Activated naive CD4-positive, alpha-beta T cell treated with anti-CD3 and anti-CD28 coated beads, Interleukin-2, amount 50 U/mL, for 72 hours (primary cell): ENCODE measurements at places on chromosomes 4 and X.

DNA sequence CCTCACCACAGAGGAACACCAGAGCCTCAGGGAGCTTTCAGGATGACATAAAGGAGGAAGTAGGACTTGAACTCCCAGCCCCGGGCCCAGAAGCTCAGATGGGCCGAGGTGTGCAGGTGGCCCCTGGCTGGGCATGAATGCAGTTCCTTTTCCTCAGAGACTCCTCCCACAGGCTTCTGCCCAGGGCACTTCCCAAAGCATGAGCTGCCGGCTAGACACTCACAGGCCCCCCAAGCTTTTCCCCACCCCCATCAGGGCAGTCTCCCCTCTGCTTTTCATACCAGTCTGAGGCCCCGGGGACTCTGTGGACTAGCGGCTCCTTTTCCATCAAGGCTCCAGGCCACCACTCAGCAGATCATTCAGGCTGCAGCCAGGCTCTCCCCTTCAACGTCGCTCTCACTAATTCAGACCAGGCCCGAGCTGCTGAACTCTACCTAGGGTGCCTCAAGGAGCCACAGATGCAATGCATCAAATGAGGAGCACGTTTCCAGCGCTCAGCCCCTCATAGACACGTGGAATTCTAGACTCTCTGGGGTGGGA lies 36.9 kb downstream of the HMX1 start:
- DNase-seq, result peak; percentile 30

- no peak for DNase-seq
Measured at GRCh38 chrX:121666171-121666570, 618.8 kb downstream of the GLUD2 start.

DNA sequence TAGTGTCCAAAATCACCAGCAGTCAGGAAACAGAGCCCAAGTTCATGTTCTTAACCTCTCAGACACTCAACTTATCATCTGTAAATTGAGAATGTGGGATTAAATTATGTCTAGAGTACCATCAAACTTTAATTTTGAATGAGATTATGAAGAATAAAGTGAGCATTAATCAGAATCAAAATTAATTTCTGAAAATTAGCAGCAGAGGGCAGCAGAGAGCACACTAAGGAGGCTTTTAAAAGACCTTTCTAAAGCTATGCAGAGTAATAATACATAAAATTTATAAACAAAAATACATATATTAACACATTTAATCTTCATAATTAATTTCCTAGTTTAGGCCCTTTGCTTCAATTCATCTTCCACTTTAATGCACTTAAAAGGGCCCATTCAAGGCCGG lies 7.1 kb downstream of the TASL start:
- no peak for DNase-seq

DNA sequence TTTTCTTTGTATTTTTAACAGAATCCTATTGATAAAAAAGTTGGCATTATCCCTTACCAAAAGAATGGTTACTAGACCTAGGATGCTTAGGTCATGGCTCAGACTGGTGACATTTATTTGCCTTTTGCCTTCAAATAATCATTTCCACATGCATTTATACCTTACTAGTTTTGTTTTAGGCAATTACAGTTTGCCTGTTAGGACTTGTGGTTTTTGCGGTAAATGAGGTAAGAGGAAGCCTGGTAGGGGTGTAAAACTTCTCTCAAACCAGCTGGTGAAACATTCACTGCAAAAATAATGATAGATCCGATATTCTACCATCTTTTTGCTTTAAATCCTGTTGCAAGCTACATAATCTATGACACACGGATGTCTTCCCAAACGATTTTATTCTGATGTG lies 12.1 kb downstream of the LAMP2 start:
- no peak for DNase-seq

DNA sequence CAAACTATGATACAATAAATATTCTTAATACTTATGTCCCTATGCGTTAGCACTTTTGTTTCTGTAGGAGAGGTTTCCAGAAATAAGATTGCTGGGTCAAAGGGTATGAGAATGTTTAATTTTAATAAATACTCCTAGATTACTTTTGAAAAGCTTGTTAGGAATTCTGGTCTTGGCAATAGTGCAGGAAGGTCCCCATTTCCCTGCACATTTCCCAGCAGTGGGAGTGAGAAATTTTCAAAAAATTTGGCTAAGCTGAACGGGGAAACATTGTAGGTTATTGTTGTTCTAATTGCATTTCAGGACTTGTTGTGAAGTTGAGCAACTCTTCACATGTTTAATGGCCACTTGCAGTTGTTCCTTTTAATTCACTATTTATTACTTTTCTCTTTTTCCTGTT lies 27.1 kb downstream of the IGFBP7 start:
- no peak for DNase-seq

DNA sequence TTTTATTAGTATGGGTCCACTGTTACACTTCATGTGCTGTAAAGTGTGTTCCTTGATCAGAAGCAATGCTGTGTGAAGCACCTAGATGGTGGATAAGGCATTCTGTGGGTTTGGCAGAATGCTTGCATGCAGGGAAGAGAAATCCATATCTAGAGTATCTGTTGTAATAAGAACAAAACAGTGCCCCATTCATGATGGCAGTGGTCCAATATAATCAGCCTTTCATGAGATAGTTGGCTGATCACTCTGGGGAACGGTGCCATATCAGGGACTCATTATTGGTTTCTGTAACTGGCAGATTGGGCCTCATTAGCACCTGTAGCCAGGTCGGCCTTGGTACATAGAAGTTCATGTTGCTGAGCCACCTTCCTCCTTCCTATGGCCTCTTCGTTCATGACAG lies 28.7 kb downstream of the STIM2 start:
- no peak for DNase-seq

GRCh38 chr4:138299881-138300280 lies 57.7 kb upstream of the SLC7A11 start:
- DNase-seq, result no peak

GRCh38 chr4:176230836-176231235 lies 35.5 kb upstream of the SPATA4 start:
- DNase-seq, result no peak

DNA sequence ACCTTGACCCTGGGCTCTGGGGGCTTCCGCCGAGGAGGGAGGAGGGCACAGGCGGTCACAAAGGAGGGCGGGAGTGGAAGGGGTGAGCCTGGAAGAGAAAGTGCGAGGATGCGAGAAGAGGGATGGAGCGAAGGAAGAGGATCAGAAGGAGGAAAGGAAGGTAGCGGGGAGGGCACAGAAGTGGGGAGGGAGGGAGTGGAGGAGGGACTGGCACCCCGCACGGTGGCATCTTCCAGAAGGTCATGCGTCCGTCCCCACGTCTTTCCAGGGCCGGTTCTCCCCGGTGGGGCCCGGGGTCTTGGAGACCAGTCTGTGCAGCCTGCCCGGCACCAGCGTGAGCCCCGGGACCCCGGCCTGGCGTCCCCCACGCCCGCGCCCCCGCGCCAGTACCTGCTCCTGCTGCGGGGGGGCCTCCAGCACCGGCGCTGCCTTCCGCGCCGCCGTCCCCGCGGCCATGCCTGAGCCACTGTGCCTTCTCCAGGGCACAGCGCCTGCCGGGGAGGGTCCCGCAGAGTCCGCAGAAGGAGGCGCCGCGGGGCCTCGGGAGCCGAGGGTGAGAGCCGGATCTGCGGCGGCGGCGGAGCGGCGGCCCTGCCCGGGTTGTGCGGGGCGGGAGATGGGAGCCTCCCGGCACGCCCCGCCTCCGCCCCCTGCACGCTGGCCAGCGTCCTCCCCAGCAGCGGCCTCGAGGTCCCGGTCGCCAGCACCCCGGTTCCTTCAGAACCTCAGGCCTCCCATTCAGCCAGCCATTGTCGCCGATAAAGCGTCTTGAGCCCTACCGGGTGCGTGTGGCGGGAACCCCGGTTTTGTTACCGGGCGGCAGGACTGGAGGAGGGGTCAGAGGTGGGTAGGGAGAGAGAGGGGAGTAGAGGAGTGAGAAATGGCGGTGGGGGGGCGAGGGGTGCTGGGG lies at the start of gene RNF175:
RNF175 (minus strand) TSS at position 618 of the 910 bp plus-strand sequence; CDS start at position 456, 162 bp downstream.
- DNase-seq, result no peak

GRCh38 chrX:141924293-141924692 lies 20.6 kb downstream of the MAGEC1 start:
- DNase-seq, result no peak

- no peak for DNase-seq
Measured at GRCh38 chrX:68433155-68433980, at the start of gene OPHN1. TSS of gene OPHN1 (minus strand) at chrX:68433495. CDS start at chrX:68433020, 475 bp downstream.

DNA sequence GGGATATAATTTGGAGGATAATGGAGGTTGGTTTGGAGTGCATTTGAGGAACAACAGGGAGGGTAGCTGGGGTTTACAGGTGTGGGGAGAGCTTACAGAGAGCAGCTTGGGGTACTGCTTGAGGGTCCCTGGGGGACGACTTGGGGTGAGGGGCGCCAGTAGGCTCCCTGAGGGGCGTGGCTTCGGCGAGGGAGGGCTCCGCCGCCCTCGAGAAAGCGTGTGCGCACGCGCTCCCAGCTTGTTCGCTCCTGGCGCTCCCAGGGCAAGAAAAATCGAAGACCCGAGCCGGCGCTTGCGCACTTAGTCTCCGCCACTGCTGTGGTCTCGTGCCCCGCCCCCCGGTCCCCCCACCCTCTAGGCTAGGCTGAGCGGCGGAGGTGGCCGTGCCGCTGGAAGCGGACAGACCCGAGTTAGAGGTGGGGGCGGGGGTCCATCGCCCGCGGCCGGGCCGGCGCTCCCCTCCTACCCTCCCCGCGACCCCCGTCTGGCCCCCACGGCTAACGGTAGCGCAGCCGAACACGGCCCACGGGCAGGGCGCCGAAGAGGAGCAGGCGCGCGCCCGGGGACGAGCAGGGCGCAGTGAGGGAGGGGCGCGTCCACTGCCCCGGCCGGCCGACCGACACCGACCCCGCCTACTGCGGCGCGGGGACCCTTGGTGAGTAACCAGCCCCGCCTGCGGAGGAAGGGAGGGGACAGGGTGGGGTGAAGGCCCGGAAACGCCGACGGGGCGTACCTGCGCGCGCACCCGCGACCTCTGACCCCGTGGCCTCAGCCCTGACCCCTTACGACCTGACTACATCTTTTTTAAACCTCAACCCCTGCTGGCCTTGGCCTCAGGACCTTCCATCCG lies 5.4 kb upstream of the CCDC120 start:
- peak; percentile 66 for DNase-seq

DNA sequence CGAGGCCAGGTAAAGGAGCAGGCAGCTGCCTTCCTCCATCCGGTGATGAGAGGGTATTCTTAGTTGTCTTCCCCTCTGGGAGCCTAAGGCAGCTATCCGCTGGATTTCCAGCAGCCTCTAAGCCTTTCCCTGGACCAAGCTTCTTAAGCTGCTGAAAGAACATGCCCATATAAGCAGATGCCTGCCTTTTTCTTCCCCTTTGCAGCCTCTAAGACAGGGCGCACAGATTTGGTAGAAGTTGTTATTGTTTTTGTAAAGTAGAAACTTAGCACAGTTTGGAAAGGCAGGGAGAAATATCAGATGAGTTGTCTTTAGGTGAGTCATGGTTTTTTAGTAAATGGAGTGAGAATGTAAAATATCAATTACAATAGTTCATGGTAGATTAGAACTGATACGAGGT lies 210.8 kb downstream of the ARHGAP10 start:
- DNase-seq, result no peak

- DNase-seq, result peak; percentile 75
Measured at GRCh38 chr4:48127682-48128404, 6.2 kb downstream of the TXK start.

DNA sequence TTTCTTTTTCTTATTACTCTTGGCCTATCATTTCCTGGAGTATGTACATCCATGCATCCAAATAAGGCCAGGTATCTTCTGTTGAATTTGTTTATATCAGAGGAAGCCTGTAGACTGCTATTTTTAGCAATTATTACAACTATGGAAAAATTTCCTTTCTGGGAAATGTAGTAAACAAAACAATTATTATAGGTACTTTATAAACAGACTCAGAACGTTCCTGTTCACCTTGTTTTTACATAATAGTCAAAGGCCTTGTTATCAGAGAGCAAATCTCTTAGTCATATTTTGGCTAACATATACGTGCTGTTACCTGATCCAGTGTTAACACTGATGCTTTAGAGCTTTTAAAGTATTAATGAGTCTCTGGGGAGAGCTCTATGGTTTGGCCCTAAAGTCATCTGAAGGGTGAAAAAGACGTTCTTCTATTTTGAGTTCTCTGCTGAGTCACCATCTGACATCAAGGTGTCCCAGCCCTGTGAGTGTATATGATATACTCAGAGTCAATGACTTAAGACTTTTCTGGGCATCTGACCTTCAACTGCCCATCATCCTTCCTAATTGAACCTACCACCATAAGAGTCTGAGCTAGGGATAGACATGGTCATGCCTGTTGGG lies 7.3 kb downstream of the SPARCL1 start:
- DNase-seq, result no peak

DNA sequence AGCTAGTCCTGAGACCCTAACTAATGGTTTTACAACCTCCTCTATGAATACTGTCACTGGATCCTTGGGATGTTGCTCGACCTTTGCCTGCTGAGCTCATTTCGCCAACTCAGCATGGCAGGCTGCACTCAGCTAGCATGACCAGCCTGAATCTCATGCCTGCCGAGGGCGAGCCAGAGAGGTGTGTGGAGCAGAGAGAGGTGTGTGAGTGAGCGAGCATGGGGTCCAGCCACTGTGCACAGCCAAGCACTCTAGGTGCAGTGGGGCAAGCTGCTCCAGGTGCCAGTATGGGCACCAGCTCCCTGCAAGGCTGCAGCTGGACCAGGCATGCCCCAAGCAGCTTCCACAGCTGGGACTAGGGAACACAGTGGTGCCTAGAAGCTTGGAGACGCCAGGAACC lies 410.9 kb downstream of the PCDH10 start:
- DNase-seq, result no peak

- DNase-seq, result no peak
Measured at GRCh38 chr4:93216646-93217045, 611.9 kb upstream of the ATOH1 start.

- DNase-seq, result no peak
Measured at GRCh38 chrX:150464001-150464400, 100.9 kb downstream of the MAMLD1 start.

- DNase-seq, result no peak
Measured at GRCh38 chr4:150318527-150318926, 240.3 kb downstream of the DCLK2 start.

- no peak for DNase-seq
Measured at GRCh38 chr4:186887291-186887700, 163.6 kb upstream of the FAT1 start.

GRCh38 chrX:49184294-49185281 lies 1.6 kb downstream of the PRICKLE3 start:
- DNase-seq, result peak; percentile 31

DNA sequence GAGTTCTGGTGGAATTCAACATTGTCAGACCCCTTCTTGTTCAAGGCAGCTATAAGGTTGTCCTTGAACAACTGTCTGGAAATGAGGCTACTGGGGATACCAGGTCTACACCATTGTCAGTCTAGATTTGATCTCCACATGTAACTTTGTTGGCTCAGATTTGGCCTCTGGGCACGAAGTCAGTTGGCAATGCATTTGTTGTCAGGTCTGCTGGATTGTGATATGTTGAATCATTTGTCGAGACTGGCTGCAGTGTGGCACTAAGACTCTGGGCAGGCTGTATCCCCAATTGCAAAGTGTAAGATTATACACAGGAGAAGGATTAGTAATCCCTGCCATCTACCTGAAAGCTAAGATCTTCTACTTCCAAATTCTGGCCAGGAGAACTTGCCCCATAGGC lies 26.5 kb downstream of the ZNF81 start:
- DNase-seq, result no peak

GRCh38 chr4:145815626-145816025 lies 123.0 kb downstream of the ZNF827 start:
- no peak for DNase-seq

- no peak for DNase-seq
Measured at GRCh38 chr4:19803406-19803805, 448.3 kb upstream of the SLIT2 start.

GRCh38 chrX:119236623-119237561 lies 807 bp downstream of the PGRMC1 start:
- DNase-seq, result peak; percentile 3
